Astrocyte of the spinal cord (primary cell): ENCODE measurements at places on chromosomes 7 and 10.
A peak's percentile ranks its signal among the peaks of the same experiment; 100 is the strongest.

GRCh38 chr10:6431861-6432260 lies 148.2 kb downstream of the PRKCQ start:
- no peak for DNase-seq

- no peak for DNase-seq
Measured at GRCh38 chr10:93126483-93127052, 52.9 kb downstream of the CYP26A1 start.

GRCh38 chr10:64271983-64272382 lies 750.8 kb downstream of the REEP3 start:
- no peak for DNase-seq

GRCh38 chr7:150965273-150965830 lies 12.8 kb downstream of the KCNH2 start:
- no peak for DNase-seq

DNA sequence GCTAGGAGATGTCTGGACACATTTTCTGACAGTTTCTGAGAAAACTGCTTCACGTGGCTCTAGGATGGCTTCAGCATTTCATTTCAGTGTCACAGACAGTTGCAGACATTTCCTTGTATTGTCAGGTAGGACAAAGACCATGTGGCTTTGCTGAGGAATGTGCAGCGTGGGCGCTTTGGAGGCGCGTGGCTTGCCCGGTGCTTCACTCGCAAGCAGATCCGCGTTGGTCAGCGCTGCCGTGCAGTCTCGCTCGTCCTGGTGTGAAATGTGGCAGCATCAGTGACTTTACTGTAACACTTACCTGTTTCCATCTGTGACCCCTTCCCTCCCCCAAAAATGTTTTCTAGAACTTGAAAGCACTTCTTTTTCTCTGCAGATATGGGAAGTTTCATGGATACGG lies 340.5 kb downstream of the SDK1 start:
- no peak for DNase-seq

- DNase-seq: peak; percentile 78
Measured at GRCh38 chr10:126663880-126664279, 6.6 kb downstream of the C10orf90 start.

GRCh38 chr10:59803714-59804113 lies 50.5 kb upstream of the MRLN start:
- no peak for DNase-seq

DNA sequence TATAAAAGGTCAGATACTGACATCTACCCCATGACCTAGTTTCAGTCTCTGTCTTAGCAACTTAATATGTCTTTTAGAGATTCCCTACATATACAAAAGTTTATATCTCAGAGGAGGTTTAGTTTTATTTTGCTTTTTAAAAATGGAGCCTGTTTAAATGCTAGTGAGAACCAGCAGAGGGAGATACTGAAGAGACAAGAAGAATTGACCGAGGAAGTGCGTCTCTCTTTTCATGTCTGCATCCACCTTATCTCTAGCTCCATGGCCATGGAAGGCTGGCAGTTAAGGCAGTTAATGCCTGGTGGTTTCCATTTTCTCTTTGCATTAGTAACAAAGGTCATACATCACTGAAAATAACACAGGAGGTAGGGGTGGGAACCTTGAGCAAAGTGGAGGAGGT lies 10.7 kb downstream of the SUV39H2 start:
- DNase-seq: no peak

DNA sequence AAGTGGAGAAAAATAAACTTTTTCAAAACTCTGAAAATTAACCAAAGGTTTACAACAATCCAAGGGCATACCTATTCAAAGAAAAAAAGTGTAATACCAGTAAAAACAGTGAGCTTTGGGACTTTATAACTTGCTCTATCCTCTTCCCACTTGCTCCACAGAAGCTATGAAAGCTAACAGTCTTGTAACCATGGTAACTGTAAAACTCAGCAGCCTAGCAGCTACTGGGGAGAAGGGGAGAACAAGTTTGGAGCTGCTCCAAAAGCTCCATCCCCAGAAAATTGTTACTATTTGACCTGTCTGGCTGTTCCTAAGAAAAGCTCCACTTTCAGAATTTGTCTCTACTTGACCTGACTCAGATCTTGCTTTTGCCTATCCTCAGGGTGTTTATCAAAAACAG lies 191.5 kb downstream of the OTUD1 start:
- DNase-seq: no peak

DNA sequence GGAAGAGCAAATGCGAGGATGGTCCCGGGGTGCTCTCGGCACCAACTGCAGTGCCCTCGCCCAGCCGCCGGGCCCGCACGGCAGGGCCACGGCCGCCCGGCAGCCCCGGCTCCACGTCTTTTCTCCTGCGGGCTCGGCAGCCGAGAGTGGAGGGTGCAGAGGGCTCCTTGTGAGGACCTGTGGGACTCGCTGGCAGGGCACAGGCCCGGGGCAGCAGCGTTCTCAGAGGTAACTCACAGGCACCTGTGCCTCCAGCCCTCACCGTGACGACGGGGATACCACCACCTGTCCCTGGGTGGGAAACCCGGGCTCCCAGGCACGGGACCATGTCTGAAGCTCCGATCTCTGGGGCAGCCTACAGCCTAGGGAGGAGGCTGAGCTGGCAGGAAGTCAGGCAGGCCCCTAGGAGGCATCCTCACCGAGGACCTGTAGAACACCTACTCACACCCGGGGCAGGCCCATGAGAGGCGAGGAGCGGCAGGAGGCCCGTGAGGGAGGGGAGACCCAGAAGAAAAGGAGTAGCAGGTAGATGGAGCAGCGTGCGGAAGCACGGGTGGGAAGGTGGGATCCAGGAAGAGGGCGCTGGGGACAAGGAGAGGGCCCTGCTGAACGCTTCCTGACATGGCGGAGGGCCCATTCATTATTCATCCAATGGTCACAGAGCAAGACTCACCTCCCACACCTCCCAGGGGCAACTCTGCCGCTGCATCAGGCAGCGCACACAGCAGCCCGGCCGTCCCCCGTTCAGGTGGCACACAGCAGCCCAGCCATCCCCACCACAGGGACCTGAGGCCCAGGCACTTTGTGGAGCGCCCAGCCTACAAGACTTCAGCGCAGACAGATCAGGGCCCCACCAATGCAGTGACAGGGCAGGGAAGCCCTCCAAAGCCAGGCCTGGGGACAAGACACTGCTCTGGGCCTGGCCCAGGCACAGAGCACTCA lies 244.9 kb downstream of the MAD1L1 start:
- no peak for DNase-seq

GRCh38 chr10:103917302-103918052 lies 507 bp downstream of the STN1 start:
- DNase-seq: no peak

DNA sequence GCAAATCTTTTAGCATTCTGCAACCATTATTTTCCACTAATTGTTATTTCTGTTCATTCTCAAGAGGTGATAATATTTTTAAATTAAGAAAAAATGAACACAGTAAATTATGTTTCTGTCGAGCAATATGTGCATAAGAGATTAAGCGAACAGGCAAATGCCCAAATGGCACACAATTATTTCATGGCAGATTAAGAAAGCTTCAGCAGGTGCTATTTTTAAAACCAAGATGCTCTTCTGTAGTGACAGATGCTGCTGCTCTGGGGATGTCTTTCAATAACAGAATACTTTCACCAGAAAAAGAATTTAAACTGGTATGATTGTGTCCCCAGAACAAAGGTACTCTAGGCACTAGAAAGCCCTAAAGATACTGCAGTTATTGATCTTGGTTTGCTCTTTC lies 412.7 kb upstream of the SORCS1 start:
- no peak for DNase-seq

GRCh38 chr10:131820626-131821025 lies 80.2 kb upstream of the PPP2R2D start:
- DNase-seq: no peak

DNA sequence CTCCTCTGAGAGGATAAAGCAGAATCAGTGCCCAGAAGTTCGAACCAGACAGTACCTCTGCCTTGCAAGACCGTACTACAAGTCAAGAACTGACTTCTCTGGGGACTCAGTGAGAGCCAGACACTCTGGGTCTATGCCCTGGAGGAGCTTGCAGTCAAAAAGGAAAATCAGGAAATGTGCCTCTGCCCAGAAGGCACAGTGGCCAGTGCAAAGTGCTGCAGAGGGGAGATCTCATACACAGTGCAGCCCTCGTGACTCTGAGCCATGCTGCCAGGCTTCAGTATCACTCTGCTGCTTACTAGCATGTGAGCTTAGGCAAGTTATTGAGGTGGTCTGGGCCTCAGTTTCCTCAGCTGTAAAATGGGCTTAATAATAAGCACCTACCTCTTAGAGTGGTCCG lies 144.0 kb upstream of the NPY start:
- no peak for DNase-seq

- peak; percentile 38 for DNase-seq
Measured at GRCh38 chr10:60230892-60231291, 158.8 kb downstream of the ANK3 start.

DNA sequence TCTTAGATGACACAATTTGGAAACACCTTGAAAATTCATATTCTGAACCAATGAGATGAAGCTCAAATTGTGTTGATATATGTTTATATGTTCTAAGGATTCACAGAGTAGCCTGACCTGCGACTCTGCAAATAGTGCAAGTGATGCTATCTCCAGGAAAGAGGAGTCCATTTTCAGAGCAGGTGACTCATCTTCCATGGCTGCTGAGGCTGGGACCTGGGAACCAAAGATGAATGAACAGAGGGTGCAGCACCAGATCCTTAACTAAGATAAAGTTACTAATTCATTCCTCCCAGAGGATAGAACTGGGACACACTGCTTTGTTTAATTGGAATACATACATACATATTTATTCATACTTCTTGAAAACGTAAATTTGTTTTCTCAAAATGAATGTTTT lies 240.6 kb upstream of the SEMA3C start:
- DNase-seq: peak; percentile 46

DNA sequence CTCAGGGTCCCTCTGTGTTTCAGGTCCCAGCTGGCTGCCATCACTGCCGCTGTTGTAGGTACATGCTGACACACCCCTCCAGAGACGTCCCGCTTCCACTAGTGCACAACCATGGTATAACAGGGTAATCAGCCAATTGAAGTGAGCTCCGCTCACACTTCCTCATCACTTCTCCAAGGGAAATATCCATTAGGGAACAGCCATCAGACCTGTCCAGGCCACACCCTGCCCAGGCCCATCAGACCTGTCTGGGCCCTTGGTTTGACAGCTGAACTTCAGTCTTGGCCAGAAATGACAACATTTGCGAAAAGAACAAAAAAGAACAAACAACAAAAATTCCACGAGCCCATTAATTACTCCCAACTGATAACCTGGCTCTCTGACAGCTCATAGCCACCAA lies 11.0 kb upstream of the MYH16 start:
- DNase-seq: no peak

DNA sequence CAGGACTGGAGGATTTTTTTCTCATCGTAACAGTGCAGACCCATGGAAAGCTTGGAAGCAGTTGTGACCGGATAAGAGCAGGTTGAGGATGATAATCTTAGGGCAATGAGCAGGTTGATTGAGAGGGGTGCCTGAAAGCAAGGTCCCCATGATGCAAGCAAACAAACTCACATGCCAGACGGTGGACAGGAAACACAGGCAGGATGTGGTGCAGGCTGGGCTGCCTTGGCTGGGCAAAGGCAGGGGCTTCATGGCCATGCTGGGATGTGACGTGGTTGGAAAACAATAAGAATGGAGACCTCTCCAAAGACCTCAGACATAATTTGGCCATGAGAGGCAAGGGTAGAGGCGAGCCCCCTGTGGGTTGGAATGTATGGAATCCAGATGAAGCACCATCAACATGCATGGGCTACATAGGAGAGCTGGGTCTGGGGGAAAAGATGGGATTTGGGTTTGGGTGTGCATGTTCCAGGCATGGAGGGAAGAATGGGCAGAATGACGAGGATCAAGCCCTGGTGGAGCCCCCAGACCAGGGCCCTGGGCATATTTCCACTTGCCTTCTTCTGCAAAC lies 58.3 kb downstream of the IKZF1 start:
- no peak for DNase-seq

DNA sequence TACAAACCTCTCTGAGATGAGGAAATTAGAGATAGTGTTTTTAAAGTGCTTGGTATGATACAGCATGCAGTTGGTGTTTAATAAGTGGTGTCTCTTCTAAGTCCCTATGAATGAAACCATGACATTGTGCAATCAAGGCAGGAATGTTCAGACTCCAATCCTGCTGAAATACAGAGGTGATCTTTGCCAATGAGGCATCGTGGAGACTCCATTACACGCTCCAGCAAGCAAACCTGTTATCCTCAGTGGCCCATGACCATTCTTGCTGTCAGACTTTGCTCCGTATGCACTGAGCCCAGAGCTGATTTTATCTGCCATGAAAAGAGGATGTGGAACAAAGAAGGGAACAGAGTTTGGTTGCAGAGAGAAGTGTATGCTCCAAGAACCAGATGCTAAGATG lies 47.3 kb downstream of the CDHR3 start:
- DNase-seq: peak; percentile 8

- no peak for DNase-seq
Measured at GRCh38 chr7:21276471-21277035, 151.3 kb upstream of the SP4 start.

DNA sequence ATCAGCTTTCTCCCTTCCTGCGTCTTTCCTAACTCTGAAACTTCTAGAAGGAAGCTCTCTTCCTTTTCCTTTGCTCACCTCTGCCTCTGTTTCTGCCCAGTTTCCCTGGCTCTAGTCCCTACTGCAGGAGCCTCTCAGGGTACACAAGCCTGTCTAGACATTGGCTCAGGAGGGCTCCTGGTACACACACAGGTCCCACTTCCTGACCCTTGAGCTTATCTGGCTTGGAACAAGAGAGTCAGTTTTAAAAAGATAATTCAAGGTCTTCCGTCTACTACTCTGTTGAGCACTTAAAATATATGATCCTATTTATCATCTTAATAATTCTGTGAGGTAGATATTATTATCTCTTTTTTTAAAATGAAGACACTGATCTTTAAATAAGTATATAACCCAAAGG lies 140.7 kb downstream of the RTKN2 start:
- no peak for DNase-seq

- no peak for DNase-seq
Measured at GRCh38 chr10:10630782-10631181, 386.9 kb upstream of the CELF2 start.

DNA sequence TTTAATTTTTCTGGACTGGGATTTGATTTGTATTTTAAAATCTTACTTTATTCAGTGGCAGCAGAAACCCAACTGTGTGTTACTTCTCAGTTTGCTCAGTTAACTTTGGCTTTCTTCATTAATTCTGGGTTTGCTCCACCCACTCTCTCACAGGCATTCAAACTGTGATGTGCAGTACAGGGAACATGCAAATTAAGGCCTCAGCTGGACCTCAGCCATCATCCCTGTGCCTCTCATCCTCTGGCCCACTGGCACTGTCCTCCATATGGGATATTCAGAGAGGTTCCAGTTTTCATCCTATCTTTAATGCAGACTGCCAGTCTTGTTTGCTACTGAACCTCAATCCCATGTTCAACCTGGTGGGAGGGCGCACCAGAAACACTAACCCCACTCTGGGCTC lies 743.4 kb upstream of the IGFBP3 start:
- no peak for DNase-seq

GRCh38 chr7:20236790-20237189 lies 19.6 kb upstream of the MACC1 start:
- DNase-seq: peak; percentile 22
